Aorta (tissue), 5 donors: ENCODE measurements at places on chromosomes 1 and 21. TPM values are rescaled to one million over a fixed set of nuclear protein-coding genes. Genes with fewer than 3 reads are reported as not detected.

- DNase-seq: no peak
- no peaks in the 10 kb centered on the region for H3K27me3 ChIP-seq
- no peak overlapping the region for H3K27ac ChIP-seq
Observed at GRCh38 chr1:76337542-76338219, 263.1 kb downstream of the ST6GALNAC3 start.

- H3K27ac ChIP-seq: peak overlapping the region; percentile 67
- H3K4me1 ChIP-seq: no peaks in the 10 kb centered on the region
- H3K27me3 ChIP-seq: no peaks in the 10 kb centered on the region
- no peaks in the 10 kb centered on the region for H3K36me3 ChIP-seq
Observed at GRCh38 chr1:225881081-225881958, 860 bp downstream of the TMEM63A start.

GRCh38 chr1:53073868-53074311 is 11.9 kb downstream of the PODN start:
- no peak overlapping the region for H3K4me3 ChIP-seq
- peak; percentile 56 for DNase-seq
- H3K4me1 ChIP-seq: no peaks in the 10 kb centered on the region
- H3K36me3 ChIP-seq: no peaks in the 10 kb centered on the region

DNA sequence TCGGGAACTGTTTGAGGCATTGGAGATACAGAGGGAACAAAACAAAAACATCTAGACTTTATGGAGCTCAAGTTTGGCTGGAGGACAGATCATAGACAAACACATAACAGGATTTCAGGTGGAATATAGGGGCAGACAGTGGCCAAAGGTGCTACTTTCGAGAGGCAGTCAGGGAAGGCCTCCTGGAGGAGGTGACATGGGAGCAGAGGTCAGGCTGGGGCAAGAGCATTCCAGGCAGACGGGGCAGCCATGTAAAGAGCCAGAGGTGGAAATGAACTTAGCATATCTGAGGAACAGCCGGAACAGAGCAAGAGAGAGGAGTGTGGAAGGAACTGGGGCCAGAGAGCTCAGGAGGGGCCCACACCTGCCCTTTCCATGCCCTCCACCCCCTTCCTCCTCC is 122.3 kb downstream of the DMRTB1 start:
- H3K27me3 ChIP-seq: no peaks in the 10 kb centered on the region
- H3K4me1 ChIP-seq: no peaks in the 10 kb centered on the region
- peak; percentile 30 for DNase-seq

GRCh38 chr1:218996362-218996761 is 177.3 kb upstream of the LYPLAL1 start:
- no peaks in the 10 kb centered on the region for H3K36me3 ChIP-seq
- DNase-seq: no peak
- no peaks in the 10 kb centered on the region for H3K4me1 ChIP-seq
- no peaks in the 10 kb centered on the region for H3K27me3 ChIP-seq
- H3K4me3 ChIP-seq: no peak overlapping the region

The CRABP2 gene
- total RNA-seq: 3.8 TPM

The JAM2 gene
- 61.0 TPM for total RNA-seq

The PCSK9 gene
- 0.13 TPM for total RNA-seq

The LEPROT gene
- 136 TPM for total RNA-seq

The CNKSR1 gene
- 1.7 TPM for total RNA-seq

The SDHC gene
- 127 TPM for total RNA-seq
